ENCODE measurements at places on chromosomes 13 and 19. TPM values are rescaled to one million over a fixed set of nuclear protein-coding genes. Genes with fewer than 3 reads are reported as not detected.

DNA sequence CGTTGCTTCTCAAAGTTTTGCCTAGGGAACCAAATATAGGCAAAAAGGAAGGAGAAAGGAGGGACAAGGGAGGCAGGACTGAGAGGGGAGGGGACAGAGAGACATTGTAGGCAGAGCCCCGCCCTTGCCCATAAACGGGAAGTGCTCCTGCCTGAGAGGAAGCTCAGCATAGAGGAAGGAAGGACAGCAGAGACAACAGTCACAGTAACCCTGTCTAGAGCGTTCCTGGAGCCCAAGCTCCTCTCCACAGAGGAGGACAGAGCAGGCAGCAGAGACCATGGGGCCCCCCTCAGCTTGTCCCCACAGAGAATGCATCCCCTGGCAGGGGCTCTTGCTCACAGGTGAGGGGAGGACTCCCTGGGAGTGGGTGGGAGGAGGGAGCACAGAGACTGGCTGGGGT is at the start of gene CEACAM21:
TSS of gene CEACAM21 (plus strand) at position 169 of the 400 bp plus-strand sequence. CDS start at position 278, 109 bp downstream.
- DNase-seq = no peak

DNA sequence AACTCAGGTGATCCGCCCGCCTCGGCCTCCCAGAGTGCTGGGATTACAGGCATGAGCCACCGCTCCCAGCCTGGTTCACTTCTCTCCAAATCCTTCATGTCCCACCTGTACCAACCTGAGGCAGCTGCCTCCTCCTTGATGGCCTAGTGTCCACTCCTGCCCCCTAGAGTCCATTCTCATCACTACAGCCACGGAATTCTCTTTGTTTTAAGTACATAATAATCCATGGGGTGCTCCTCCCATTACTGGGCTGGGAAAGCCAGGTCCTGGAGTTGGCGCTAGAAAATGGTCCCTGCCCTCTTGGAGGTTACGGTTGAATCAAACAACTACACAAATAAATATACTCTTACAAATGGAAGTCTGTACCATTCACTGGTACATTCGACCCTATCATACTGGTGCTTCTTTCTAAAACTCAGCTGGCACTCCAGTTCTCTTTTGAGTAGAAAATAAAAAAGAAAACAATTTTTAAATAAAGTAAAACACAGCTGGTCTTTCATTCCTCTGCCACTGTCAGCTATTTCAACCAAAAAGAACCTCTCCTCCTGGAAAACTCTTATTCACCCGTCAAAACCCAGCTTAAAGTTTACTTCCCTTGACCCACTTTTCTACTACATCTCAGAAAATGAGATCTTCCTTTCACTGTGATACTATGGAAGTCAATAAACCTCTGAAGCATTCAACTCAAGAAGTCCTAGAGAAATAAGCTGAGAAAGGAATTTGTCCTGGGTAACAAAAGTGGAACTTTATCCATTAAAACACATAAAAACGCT is 22.4 kb upstream of the ARHGEF18 start:
- no peak for DNase-seq

DNA sequence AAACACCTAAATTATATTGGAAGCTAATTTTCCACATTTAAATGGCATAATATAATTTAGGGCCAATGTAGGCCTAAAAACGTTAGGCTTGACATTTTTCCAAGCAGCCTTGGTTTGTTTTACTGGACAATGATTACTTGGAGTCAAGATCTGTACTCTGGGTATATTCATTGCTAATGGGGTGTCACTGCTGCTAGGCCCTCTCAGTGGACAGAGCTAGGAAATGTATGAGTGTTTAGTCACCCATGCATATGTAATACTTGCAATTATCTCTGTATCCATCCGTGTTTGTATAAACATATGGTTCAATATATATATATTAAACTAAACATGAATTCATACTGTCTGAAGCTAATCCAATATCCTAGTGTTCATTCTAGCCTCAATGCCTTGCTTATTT is 598.1 kb downstream of the DCT start:
- DNase-seq = no peak

DNA sequence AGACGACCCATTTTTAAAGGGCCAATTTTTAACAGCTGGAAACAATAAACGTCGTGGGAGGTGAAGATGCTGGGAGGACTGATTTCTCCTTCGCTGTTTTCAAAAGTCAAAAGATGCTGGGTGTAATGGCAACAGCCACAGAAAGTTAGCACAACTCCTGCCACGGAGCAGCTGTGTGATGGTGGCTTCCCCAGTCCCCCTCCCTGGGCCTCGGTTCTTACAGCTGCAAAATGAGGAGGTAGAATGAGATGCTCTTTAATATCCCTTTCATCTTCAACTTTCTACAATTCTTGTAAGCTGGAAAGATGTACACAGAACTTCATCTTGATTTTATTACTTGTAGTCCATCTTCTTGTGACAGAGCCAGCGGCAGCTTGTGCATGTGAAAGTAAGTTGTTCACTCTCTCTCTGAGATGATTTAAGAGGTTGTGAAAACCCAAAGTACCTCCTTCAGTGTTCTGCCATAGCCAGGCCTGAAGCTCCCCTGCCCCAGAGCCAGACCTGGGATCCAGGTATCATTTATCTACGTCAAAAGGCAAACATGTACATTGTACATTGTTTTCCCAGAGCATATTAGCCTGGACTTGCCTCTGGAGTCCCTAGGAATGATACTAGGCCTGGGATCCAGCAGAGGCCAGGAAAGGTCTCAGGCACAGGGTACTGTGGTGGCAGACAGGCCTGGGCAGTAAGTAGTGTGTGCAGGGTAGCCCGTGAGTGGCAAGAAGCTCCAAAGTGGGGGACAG is 3.4 kb upstream of the UBE2L5 start:
- DNase-seq = no peak

- DNase-seq = no peak
These were observed 81.8 kb downstream of the SPRY2 start for GRCh38 chr13:80259159-80259558.

HSPB6 gene
- total RNA-seq = 152 TPM

Measured in aorta (tissue), 5 donors.